PC-9 (cell line): ENCODE measurements at places on chromosomes 7 and 10. TPM values are rescaled to one million over a fixed set of nuclear protein-coding genes. Genes with fewer than 3 reads are reported as not detected.

The EXOC4 gene
- total RNA-seq: 88.5 and 101 TPM in 2 replicates

The TIMM23 gene
- 64.9 and 82.4 TPM in 2 replicates for total RNA-seq

The TDRD1 gene
- not detected in 2 replicates for total RNA-seq

The GNGT1 gene
- 1.1 TPM in 1 of 2 replicates, not detected in the other for total RNA-seq

The FAM241B gene
- 10.7 and 13.0 TPM in 2 replicates for total RNA-seq

The SUN3 gene
- total RNA-seq: 0.24 TPM in 1 of 2 replicates, not detected in the other

The EEPD1 gene
- 6.0 and 9.4 TPM in 2 replicates for total RNA-seq

DNA sequence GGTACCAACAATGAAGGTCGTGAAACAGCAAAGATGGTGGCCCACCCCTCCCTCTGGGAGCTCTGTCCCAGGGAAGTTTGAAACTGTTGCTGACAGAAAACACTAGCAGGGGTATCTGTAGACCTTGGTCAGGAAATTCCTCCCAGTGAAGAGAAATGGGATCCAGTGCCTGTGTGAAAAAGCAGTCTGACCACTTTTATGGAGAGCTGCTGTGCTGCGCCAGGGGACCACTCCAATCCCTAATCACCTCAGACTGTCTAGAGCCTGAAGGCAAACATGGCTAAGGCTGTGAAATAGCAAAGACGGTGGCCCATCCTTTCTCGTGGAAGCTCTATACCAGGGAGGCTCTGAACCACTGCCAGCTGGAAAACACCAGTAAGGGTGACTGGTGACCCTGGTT, 38.3 kb upstream of the TMEM140 start:
- no peak for DNase-seq

DNA sequence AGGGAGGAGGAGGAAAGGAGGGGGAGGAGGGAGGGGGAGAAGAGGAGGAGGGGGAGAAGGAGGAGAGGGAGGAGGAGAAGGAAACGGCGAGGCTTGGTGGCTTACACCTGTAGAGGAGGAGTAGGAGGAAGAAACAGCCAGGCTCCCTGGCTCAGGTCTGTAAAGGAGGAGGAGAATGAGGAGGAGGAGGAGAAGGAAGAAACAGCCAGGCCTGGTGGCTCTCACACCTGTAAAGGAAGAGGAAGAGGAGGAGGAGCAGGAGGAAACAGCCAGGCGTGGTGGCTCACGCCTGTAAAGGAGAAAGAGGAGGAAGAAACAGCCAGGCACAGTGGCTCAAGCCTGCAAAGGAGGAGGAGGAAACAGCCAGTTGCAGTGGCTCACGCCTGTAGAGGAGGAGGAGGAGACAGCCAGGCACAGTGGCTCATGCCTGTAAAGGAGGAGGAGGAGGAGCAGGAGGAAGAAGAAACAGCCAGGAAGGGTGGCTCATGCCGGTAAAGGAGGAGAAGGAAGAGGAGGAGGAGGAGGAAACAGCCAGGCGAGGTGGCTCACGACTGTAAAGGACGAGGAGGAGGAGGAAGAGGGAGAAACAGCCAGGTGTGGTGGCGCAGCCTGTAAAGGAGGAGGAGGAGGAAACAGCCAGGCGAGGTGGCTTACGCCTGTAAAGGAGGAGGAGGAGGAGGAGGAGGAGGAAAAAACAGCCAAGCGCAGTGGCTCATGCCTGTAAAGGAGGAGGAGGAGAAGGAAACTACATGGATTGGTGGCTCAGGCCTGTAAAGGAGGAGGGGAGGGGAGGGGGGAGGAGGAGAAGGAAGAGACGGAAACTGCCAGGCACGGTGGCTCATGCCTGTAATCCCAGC, 14.9 kb upstream of the CRCP start:
- peak; percentile 89 for DNase-seq

- no peak for DNase-seq
These were observed 88.7 kb upstream of the NRP1 start for GRCh38 chr10:33423154-33423529.

GRCh38 chr10:44928462-44928861, 17.3 kb downstream of the TMEM72 start:
- DNase-seq: no peak

DNA sequence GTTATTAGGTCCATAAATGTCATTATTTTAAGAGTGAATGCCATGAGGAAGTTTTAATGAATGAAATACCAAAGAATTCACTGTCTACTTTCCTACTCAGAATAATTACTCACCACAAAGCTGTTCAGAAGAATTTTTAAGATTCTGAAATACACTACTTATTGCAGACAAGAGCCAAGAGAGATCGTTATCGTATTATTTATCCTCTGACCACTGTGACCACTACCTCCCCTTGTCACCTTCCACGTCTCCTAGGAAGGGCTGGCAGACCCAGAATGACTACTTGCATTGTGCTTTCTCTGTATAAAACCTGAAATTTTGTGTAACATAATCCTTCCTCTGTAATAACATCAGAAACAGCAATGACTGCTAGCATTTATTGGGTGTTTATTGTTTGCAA, 81.9 kb downstream of the ABCB5 start:
- DNase-seq: peak; percentile 76

DNA sequence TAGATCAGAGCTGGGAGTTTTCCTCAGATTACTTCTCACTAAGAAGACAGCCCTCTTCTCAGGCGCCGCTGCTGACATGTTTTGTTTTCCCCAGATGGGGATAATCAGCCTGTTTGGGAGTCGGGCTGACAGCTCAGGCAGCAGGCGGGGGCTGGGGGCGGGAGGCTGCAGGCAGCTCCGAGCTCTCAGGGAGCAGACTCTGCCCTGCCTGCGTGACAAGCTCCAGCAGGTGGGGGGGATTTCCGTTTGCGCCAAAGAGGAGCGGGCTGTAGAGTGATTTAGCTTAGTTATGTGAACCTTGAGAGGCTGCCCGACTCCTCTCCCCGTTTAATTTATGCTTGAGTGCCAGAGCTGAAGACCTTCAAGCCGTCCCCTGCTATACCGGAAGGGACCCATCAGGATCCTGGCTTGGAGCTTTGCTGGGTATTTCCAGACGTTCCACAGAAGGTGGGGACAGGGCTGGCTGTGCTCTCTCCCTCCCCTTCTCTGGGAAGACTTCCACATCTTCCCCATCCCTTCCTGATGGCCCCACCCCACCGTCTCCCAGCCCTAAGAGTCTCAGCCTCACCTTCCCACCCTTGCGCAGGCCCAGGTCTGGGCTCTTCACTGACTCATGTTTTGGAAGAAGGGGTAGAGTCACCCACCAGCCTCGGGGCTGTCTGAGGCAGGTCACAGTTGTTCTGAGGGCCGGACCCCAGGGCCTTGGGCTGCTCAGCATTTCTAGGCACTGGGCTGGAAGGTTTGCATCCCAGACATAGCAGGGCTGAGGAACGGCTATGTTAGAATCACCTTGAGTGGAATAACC, 24.7 kb upstream of the ADCYAP1R1 start:
- no peak for DNase-seq

- no peak for DNase-seq
These were observed 491.6 kb upstream of the GALNT17 start for GRCh38 chr7:70640266-70640833.

DNA sequence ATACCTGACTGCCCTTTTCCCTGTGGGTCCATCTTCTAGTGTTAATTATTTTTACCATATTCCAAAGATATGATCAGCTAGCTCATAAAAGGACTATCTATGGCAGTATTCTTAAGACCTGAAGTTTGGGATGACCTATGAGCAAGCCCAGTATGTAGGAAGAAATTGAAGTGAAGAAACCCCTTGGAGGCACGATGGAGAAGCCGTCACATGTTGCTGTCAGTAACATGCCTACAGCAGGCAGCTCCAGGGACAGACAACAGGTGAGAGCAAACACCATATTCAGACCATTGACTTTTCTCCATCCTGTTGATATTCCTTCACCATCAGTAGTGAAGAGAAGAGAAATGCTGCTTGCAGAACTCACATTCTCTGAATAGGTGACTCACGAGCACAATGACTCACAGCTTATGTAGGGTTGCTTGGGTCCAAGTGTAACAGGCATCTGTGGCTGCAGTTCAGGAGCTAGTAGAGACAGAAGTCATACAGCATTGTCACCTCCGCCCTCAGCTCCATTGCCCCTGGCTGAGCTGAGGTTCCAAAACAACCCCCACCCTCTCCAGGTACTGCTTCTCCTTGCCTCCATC, 8.4 kb upstream of the LYZL2 start:
- DNase-seq: peak; percentile 46

GRCh38 chr7:33792547-33793105, 112.7 kb upstream of the BMPER start:
- DNase-seq: no peak

- no peak for DNase-seq
These were observed 892 bp downstream of the CRHR2 start for GRCh38 chr7:30681331-30681797.

GRCh38 chr7:42159130-42159529, 77.9 kb downstream of the GLI3 start:
- DNase-seq: no peak

GRCh38 chr10:95319239-95319638, 28.4 kb upstream of the PDLIM1 start:
- no peak for DNase-seq

- DNase-seq: no peak
These were observed 569.4 kb downstream of the HTR7 start for GRCh38 chr10:90288391-90288933.

- no peak for DNase-seq
These were observed 40.4 kb upstream of the KIAA1217 start for GRCh38 chr10:24168258-24169170.

DNA sequence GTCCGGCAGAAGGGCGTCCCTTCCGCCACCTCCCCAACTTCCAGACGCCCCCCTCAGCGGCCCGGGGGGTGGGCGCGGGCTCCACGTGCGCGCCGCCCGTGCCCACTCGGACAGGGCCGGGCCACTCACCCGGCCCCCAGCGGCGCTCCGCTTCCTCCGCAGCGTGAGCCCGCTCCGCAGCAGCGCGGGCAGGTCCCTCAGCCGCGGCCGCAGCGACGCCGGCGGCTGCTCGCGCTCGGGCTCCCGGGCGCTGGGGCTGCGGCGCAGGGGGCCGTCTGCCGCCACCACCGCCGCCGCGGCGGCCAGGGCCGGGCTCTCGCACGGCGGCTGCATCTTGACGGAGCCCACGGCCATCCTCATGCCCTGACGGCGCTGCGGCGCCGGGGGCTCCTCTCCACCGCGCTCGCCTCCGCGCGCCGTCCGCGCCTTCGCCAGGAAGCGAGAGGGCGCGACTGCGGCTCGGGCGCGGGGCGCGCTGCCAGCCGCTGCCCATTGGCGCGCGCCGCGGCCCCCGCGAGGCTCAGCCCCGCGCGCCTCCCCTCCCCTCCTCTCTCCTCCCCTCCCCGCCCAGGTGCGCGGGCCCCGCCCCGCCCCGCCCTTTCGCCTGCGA, at the start of gene RAPGEF5:
RAPGEF5 (minus strand) TSS at position 454 of the 610 bp plus-strand sequence; CDS start at position 360, 94 bp downstream.
- DNase-seq: no peak

GRCh38 chr10:96556003-96556402, 30.8 kb downstream of the TM9SF3 start:
- DNase-seq: no peak

- no peak for DNase-seq
These were observed 681.4 kb downstream of the LRMDA start for GRCh38 chr10:76112826-76113150.

- no peak for DNase-seq
These were observed 122.4 kb upstream of the PPP2R2D start for GRCh38 chr10:131778385-131778784.
